Parietal lobe (tissue), 2 donors: ENCODE measurements at places on chromosomes 4 and X. TPM values are rescaled to one million over a fixed set of nuclear protein-coding genes. Genes with fewer than 3 reads are reported as not detected.

GPR34 gene
- total RNA-seq, result 5.6 TPM

SMIM31 gene
- total RNA-seq, result not detected

FAM9C gene
- total RNA-seq, result not detected

BEX2 gene
- total RNA-seq, result 111 TPM

STATH gene
- not detected for total RNA-seq

PDCL2 gene
- total RNA-seq, result not detected

PRDM8 gene
- 34.1 TPM for total RNA-seq

CCDC120 gene
- 5.3 TPM for total RNA-seq

TLR10 gene
- total RNA-seq, result 0.63 TPM

ACE2 gene
- total RNA-seq, result not detected

TMEM156 gene
- total RNA-seq, result 0.31 TPM

RFC1 gene
- total RNA-seq, result 44.4 TPM

APLN gene
- total RNA-seq, result 3.1 TPM

GLUD2 gene
- 1.6 TPM for total RNA-seq

C4orf51 gene
- not detected for total RNA-seq

TMPRSS11B gene
- not detected for total RNA-seq

USP51 gene
- total RNA-seq, result 4.7 TPM

AFF1 gene
- total RNA-seq, result 8.1 TPM
